Mesenteric fat pad (tissue), 1 donor: ENCODE measurements at places on chromosomes 6 and 20. TPM values are rescaled to one million over a fixed set of nuclear protein-coding genes. Genes with fewer than 3 reads are reported as not detected.
A peak's percentile ranks its signal among the peaks of the same experiment; 100 is the strongest.

DNA sequence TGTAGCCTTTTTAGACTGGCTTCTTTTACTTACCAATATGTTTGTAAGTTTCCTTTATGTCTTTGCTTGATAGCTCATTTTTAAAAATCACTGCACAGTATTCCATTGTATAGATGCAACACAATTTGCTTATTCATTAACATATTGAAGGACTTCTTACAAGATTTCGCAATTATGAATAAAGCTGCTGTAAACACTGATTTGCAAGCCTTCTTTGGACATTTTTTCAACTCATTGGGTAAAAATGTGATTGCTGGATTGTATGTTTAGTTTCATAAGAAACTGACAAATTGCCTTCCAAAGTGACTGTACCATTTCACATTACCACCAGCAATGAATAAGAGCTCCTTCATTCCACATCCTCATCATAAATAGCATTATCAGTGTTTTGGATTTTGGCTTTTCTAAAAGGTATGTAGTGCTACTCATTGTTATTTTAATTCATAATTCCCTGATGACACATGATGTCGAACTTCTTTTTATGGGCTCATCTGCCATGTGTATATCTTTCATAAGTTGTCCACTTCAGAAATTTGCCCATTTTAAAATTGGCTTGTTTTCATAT is 80.7 kb downstream of the TFAP2B start:
- no peak for DNase-seq

DNA sequence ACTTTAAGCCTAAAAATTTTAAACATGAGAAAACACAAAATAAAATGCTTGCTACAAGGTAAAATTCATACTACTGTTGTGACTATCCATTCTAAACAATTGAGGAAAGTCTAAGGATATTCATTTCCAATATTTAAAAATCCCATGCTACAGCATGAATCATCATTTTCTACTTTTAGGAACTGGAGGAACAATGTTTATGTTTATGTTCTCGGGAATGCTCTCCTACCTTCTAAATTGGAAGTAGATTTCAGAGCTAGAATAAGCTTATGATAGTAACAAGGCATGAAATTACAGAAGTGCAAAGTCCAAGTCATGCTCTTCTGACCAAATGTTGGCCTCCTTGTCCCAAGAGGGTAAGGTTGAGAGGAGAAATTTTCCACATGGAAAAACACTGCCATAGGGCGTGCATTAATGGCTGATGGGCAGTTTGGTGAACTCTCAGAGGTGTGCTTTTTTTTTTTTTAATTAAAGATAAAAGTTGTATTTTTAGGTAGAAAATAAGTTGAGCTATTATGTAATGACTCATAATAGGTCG is 6.0 kb upstream of the MYLK4 start:
- DNase-seq, result no peak

- DNase-seq, result no peak
Measured at GRCh38 chr20:14142964-14143627, 147.8 kb downstream of the MACROD2 start.

DNA sequence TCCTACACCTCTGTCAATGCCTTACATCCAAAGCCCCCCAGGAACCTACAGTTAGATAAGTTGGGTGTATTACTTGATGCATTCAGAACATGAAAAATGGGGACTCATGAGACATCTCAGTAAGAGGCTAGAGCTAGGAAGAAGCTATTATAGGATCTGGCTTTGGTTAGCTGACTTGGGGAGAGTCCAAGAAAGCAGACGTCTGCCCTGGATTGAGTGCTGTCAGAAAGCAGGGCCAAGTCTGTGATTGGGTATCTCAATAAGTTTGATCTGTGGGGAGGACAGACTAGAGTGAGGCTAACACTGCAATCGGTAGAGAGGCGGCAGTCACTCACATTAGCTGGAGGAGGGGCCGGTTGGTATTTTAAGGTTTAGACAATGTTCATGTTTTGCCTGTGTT is 79.4 kb upstream of the LRFN2 start:
- no peak for DNase-seq

- DNase-seq, result no peak
Measured at GRCh38 chr6:40399888-40400457, 187.2 kb downstream of the LRFN2 start.

DNA sequence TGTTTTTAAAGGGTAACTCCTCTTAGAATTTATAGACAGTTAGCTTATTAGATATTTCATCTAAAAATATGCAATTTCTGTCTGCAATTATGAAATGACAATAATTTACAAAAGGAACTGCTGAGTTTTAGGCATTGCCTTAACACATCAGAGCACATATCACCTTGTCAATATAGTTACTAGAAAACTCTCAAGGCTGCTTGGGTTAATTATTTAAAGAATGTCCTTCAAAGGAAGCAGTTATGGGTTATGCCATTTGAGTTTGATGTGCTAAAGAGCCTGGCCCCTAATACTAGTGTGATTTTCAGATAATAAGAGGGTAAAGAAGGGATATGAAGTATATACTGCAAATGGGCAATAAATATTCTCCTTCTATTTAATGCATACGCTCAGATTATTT is 192.5 kb downstream of the EPHA7 start:
- DNase-seq, result no peak

DNA sequence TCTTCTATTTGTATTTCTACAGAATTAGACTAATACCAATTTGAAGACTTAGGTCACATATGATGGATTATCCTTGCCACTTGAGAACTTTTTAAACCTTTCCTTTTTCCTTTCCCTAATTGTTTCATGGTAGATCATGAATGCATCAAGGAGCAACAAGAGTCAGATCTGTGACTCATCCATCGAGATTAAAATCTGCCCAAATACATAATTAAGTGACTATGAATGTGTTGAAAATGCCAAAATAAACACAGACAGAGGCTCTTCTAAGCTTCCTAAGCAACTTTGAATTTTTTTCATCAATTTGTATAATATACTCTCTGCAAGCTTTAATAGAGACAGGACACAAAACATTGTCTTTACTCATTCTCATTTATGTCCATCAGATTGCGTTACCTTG is 23.5 kb upstream of the HTR1E start:
- no peak for DNase-seq

GRCh38 chr20:6173481-6173880 is 50.7 kb upstream of the FERMT1 start:
- no peak for DNase-seq

DNA sequence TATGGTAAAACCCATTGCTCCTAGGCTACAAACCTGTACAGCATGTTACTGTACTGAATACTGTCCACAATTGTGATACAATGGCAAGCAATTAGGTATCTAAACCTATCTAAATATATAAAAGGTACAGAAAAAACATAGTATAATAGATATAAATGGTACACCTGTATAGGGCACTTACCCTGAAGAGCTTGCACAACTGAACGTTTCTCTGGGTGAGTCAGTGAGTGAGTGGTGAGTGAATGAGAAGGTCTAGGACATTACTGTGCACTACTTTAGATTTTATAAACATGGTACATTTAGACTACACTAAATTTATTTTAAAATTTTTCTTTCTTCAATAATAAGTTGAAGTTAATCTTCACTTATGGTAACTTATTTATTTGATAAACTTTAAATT is 119.9 kb upstream of the CEP85L start:
- no peak for DNase-seq

- DNase-seq, result no peak
Measured at GRCh38 chr6:73064266-73064665, 161.0 kb downstream of the KHDC1L start.

GRCh38 chr6:12291839-12292604 is 1.9 kb downstream of the EDN1 start:
- DNase-seq, result no peak

- no peak for DNase-seq
Measured at GRCh38 chr20:57930351-57930750, 220.5 kb upstream of the PMEPA1 start.

- no peak for DNase-seq
Measured at GRCh38 chr6:154842833-154843232, 109.6 kb downstream of the SCAF8 start.

DNA sequence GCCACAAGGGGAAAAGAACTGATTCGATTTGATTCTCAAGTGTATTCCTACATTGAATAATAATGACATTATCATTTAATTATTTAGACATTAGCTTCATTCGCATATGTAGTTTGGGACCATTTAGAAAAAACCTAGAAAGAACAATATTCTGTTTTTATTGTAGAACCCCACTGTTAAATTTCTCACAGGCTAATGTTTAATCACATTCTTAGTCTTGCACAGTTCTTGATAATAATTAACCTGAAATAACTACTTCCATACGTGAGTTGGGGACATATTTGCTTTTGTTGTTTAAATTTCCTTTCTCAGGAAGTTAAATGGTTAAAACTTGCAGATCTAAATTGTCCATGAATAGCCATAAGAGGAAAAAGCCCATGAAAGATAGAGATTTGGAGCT is 275.2 kb downstream of the TFAP2B start:
- DNase-seq, result no peak

GRCh38 chr20:29873946-29874345 is 1383.5 kb upstream of the DEFB115 start:
- peak; percentile 95 for DNase-seq

- no peak for DNase-seq
Measured at GRCh38 chr20:63433756-63434531, 38.5 kb downstream of the KCNQ2 start.

DNA sequence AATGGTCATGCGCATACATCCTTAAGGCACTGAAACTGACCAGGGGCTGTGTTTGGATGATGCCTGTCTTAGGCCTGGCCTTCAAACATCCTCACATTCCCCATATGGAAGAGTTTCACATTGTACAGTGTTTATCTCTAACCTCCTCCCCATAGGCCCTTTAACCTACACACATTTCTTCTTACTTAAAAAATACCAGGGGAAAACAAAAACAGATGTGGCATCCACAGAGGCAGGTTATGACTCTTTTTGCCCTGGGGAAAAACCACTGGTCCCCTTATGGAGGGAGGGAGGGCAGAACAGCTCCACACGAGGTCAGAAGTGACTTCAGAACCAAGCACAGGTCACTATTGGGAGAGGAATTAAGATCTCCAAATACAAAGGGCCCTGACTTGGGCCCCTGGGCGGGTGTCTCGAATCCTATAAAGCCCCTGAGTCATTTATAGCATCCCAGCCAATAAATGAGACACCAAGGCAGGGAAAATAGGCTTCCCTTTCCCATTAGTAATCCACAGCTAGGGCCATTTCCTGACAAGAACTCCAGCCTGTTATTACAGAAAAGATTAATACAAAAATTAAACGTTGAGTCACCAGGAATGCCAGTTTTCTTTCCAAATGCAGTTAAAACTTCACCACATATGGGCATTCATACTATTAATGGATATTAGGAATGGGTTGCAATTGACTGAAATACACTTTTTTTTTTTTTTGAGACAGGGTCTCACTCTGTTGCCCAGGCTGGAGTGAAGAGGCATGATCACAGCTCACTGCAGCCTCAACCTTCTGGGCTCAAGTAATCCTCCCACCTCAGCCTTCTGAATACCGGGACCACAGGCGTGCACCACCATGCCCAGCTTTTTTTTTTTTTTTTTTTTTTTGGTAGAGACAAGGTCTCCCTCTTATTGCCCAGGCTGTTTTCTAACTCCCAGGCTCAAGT is 107.2 kb downstream of the ATP9A start:
- DNase-seq, result no peak

DNA sequence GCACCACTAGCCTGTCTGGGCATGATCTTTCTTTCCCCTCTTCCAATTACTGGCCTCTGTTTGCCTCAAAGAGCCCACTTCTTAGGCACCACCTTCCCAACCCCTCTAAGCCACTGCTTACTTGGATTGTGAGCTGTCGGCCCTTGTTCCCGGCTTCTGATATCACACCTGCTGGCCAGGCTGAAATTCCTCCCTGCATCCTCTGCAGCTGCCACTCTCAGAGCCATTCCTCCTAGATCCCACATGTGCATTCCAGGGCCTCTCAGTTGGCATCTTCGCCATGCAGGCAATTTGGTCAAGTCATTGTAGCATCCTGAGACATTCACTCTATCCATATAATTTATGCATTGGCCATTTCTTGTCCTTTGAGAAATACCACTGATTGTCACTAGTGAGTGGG is 135.9 kb downstream of the OLIG3 start:
- no peak for DNase-seq

DNA sequence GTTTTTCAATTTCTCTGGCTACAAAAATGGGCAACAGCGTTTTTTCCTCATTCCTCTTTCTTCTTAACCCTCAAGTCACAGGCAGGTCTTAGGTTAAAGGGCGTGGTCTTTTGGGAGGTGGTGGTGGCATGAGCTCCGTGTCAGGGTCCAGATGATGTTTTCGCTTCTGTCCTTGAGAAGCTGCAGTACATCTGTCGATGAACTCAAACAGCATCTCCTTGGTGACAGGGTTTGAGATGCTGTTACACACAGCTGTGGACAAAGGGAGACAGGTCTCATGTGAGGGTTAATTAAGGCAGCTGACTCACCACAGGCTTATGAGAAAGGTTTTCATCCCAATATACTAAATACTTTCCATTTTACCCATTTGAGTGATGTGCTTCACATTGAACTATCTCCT is 350.8 kb downstream of the RNGTT start:
- no peak for DNase-seq

Gene TBX18
- 13.8 TPM for total RNA-seq

Gene VSTM2L
- 0.93 TPM for total RNA-seq

Gene CLDN20
- total RNA-seq, result not detected

Gene KIAA0408
- total RNA-seq, result 2.7 TPM

Gene MACROD2
- total RNA-seq, result 3.8 TPM

Gene PNLDC1
- total RNA-seq, result not detected

Gene PHF10
- total RNA-seq, result 51.7 TPM

Gene LY6G5C
- 1.9 TPM for total RNA-seq

Gene ID4
- total RNA-seq, result 203 TPM

Gene HFE
- 13.5 TPM for total RNA-seq
